Cardiac muscle cell (in vitro differentiated cells and primary cell): ENCODE measurements at places on chromosomes 4 and X. TPM values are rescaled to one million over a fixed set of nuclear protein-coding genes. Genes with fewer than 3 reads are reported as not detected.
A peak's percentile ranks its signal among the peaks of the same experiment; 100 is the strongest.

DNA sequence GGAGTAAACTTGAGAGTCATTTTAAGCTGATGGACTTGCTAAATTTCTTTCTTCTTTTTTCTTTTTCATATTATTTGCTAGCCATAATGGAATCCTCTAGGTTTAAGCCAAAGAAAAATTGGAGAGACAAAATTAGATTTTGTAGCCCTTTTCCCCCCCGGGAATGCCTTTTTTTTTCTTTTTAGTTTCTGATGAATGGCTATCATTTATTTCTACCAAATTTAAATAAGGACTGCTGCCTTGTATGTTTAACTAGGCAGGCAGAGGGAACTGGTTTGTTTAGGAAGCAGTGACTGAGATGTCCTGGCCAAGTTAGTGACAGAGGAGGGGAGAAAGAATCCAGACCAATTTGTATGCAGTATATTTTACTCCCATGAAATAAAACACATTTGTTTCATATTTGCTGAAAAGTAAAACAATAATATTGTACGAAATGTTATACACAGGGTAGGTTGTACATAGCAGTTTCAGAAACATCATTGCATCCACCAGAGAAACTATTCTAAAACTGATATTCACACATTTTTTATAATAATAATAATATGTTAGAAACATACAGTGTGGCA lies 5.7 kb downstream of the PITX2 start:
- H3K27ac ChIP-seq, result no peak overlapping the region
- no peak for DNase-seq
- peaks cover 9% of the 10 kb centered on the region for H3K4me1 ChIP-seq

DNA sequence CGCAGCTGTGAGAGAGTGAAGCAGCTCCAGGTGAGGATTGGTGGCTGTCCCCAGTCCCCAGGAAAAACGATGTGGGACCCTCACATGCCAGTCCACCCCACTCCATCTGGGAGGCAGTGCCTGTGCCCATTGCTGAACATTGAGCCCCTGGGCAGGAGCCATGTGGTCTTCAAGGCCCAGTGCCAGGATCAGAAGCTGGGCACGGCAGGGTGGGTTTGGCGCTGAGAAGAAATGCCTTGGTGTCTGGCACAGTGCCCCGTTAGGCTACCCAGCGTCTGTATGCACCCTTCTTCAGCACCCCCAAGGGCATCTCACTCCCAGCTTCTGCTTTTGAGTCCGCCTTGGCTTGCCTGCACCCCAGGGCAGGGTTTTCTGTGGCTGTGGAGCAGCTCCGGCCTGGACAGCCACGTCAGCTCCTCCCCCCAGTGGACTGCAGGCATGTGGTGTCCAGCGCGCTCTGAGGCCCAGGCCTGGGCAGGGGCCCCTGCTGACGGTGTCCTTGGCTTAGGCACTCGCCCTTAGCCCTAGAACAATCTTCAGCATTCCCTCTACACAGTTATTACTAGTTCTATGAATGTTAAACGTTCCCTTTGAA lies 28.6 kb downstream of the RGS12 start:
- peak; percentile 40 for DNase-seq
- H3K4me1 ChIP-seq, result peaks cover 32% of the 10 kb centered on the region
- peak overlapping the region; percentile 84 for H3K27ac ChIP-seq
- H3K27me3 ChIP-seq, result no peaks in the 10 kb centered on the region

DNA sequence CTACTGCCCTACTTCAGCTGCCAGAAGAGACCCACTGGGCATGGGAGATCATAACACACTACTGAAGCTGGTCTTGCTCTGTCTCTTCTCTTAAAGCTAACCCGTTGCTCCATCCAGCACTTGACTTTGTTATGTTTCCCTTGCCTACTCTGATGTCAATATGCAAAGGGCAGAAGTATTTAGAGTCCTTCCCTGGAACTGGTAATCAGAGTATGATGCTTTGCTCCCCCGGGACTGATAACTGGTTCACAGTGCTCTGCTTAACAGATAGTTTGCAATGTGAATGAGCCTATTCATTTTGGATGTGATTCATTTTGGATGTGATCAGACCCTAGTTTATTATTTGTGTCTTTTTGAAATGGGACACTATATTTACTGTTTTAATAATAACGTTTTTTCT lies 12.3 kb upstream of the UCP1 start:
- no peak overlapping the region for H3K27ac ChIP-seq
- H3K27me3 ChIP-seq, result peaks cover 24% of the 10 kb centered on the region
- H3K36me3 ChIP-seq, result no peaks in the 10 kb centered on the region
- H3K4me1 ChIP-seq, result no peaks in the 10 kb centered on the region
- peak; percentile 3 for DNase-seq

DNA sequence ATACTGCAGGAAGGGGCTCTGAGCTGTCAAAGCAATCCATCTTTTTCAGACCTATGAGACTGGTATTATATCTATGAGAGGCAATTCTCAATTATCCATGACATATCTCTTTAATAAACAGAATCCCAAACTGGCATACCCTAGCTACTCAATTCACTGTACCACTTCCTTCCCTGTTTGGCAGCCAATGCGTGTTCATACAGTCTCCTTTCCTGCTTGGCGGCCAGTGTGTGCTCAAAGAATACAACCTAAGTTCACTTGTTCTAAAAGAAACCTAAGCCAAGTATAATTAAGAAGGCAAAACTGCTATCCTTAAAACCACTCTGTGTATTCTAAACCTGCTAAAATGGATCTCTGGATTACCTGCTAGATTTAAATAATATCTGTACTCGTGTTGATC lies 38.3 kb downstream of the ARHGEF9 start:
- H3K4me1 ChIP-seq, result peaks cover 7% of the 10 kb centered on the region
- H3K27me3 ChIP-seq, result no peaks in the 10 kb centered on the region
- H3K27ac ChIP-seq, result no peak overlapping the region
- no peak overlapping the region for H3K4me3 ChIP-seq
- H3K36me3 ChIP-seq, result no peaks in the 10 kb centered on the region
- no peak for DNase-seq

- no peaks in the 10 kb centered on the region for H3K36me3 ChIP-seq
- H3K27ac ChIP-seq, result no peak overlapping the region
- no peaks in the 10 kb centered on the region for H3K4me1 ChIP-seq
Observed at GRCh38 chr4:160386846-160387245, 1284.0 kb downstream of the RAPGEF2 start.

DNA sequence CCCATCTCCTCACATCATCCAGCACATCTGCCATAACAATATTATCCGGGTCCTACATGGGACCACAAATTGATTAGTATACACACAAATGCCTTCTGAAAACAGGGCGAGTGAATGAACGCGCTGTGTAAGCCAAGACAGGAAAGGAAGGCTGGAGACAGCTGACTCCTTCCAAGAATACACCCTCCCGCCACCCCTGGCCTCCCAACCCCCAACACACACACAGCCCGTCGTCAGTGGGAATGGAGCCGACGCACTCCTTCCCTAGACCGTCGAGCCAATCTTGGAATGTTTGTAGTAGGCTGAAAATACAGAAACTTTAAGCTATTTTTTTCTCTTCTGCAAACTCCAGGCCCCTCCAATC lies 319 bp upstream of the MAGEH1 start:
- no peaks in the 10 kb centered on the region for H3K36me3 ChIP-seq
- DNase-seq, result no peak
- no peak overlapping the region for H3K27ac ChIP-seq
- no peaks in the 10 kb centered on the region for H3K27me3 ChIP-seq
- no peaks in the 10 kb centered on the region for H3K4me1 ChIP-seq
- H3K4me3 ChIP-seq, result peak overlapping the region; percentile 56

DNA sequence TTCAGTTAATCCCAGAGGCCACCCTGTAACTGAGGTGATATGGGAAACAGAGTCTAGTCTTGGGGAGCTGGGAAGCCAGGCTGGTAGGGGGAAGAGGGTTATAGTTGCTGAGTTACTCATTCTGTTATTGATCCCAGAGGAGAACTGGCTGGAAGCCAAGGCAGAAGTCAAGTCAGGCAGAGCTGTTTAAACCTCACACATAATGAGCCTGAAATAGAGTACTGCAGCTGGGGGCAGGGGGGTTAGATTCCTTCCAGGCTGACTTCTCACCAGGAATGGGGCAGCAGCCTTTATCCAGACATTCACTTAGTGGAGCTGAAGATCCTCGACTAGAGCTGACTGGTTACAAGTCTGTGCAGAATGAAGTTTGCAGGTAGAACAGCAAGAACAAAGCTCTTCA lies 144.9 kb downstream of the C4orf33 start:
- no peak for DNase-seq
- H3K36me3 ChIP-seq, result no peaks in the 10 kb centered on the region
- H3K27ac ChIP-seq, result no peak overlapping the region

- H3K4me3 ChIP-seq, result no peak overlapping the region
- DNase-seq, result no peak
- H3K27me3 ChIP-seq, result no peaks in the 10 kb centered on the region
Observed at GRCh38 chrX:750263-750662, 119.7 kb downstream of the SHOX start.

Gene PNMA6F
- not detected in 2 replicates for total RNA-seq

Gene RTL3
- total RNA-seq, result not detected in 2 replicates

Gene EDNRA
- total RNA-seq, result 43.1 and 46.5 TPM in 2 replicates

Gene PPP4R3C
- not detected in 2 replicates for total RNA-seq
